ENCODE measurements at places on chromosomes 13 and 19.

- peak; percentile 89 for DNase-seq
These were observed 3.9 kb upstream of the B9D2 start for GRCh38 chr19:41367848-41368301.

- DNase-seq: no peak
These were observed 18.5 kb downstream of the CARM1 start for GRCh38 chr19:10889880-10890279.

- DNase-seq: peak; percentile 2
These were observed 73.4 kb downstream of the RYR1 start for GRCh38 chr19:38506723-38507550.

GRCh38 chr13:41311406-41312175 lies 524 bp downstream of the NAA16 start:
- peak; percentile 64 for DNase-seq

- DNase-seq: no peak
These were observed 543.3 kb upstream of the SPRY2 start for GRCh38 chr13:80884056-80884785.

DNA sequence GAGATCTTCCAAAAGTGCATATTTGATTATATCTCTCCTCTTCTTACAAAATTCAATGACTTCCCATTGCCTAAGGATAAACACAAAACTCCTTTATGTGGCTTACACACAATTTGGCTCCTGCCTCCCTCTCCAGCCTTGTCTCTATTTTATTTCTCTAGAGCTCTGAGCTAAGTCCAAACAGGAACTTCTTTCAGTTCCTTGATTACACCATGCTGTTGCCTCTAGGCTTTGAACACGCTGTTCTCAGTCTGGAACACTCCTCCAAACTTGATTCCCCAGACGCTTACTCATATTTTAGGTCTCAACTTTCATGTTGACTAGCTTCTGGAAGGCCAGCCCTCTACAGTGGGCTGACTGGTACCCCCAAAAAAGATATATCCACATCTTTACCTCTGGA lies 258.5 kb downstream of the COG6 start:
- DNase-seq: peak; percentile 25

DNA sequence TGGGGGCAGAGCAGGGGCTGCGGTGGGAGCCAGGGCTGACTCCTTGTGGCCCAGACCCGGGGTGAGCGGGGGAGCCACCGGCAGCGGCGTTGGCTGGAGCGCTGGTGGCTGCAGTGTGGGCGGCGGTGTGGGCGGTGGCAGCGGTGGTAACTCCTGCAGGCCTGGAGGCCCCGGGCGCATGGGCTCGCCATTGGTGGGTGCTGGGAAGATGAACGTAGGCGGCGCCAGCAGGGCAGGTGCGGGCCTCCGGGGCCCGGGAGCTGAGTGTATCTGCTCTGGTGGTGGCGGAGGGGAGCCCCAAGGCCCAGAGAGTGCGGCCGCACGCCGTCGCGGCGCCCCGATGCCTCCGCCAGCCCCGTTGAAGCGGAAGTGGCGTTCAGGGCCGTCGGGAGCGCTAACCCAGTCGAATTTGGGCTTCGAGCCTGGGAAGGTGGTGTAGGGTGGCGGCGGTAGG lies 2.0 kb downstream of the GGN start:
- no peak for DNase-seq

DNA sequence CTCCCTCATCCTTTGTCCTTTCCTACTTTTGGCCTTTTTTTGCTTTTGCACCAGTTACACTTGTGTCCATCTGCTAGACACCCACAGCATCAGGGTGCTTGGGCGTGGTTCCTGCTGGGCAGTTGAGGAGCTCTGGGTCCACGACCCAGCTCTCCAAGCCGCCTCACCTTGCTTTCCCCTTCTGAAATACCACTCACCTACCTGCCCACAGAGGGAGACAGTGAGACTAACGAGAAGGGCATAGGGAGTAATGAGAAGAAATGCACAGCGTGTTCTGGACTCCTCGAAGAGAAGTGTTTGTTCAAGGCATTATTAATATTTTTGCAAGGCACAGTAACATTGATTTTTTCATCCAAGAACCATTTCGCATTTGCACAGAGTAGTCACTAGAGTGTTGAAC lies 92.9 kb downstream of the DNAJC15 start:
- no peak for DNase-seq

GRCh38 chr19:30056580-30056979 lies 114.5 kb downstream of the URI1 start:
- no peak for DNase-seq

GRCh38 chr13:27336014-27336673 lies 65.5 kb downstream of the RASL11A start:
- DNase-seq: peak; percentile 17

GRCh38 chr13:43676320-43676719 lies 110.5 kb downstream of the ENOX1 start:
- DNase-seq: no peak

DNA sequence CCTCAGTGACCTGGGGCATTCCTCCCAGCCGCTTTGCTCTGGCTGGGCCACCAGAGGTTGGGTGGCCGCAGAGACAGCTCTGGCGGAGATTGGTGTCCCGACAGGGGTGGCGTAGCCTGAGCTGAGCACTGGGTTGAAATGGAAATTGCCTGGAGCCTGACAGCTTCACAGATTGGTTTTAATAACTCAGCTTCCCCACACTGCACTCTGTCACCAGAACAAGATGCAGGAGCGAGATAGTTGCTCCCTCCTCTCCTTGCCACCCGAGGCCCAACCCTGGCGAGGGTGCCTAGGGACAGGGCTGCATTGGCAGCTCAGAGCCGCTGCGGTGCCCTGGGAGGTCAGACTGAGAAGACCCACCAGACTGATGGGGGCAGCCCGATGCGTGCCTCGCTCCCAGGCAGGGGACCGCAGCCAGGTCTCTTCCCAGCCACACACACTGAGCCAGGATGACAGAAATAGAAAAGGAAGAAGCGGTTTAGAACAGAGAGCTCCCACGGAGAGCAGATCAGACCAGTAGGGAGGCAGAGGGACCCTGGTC lies 84.1 kb downstream of the KDM4B start:
- DNase-seq: no peak

- DNase-seq: peak; percentile 68
These were observed 11.7 kb downstream of the CYTH2 start for GRCh38 chr19:48480558-48481500.

GRCh38 chr19:5138606-5139582 lies 170.0 kb downstream of the KDM4B start:
- DNase-seq: peak; percentile 60

GRCh38 chr19:21581646-21582240 lies 76.3 kb downstream of the ZNF429 start:
- no peak for DNase-seq

GRCh38 chr19:15974856-15975255 lies 26.0 kb downstream of the OR10H4 start:
- DNase-seq: no peak

DNA sequence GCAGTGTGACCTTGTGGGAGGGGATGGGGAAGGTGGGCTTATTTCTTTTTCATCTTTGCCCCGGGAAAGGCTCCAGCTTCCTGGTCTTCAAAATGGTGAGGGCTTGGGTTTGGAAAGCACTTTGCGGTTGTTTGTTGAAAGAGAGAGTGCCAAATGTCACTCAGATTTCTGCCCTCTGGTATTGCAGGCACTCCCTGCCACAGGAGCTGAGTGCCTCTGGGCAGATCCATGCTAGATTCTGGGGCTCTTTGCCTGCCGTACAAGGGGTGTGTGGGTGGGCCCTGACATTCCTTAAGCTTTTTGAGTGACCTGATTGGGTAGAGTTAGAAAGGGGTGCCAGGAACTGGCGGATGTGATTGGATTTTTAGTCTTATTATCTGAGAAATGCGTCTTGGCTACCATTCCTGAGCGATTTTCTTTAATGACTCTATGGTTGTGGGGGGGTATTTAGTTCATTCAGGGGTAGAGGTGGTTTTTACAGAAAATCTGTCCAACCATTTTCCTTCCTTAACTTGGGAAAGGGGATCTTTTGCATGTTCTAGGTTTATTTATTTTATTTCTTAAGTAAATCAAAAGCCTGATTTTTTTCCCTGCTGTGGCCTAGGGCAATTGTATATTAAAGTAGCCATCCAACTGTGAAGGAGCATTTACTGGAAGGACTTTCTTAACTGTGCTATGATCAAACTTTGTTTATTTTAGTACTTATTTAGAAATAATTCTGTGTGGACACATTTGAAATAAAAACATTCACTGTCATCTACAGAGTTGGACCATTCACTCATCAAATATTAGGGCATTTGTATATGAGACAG lies 3.2 kb downstream of the ARHGAP35 start:
- DNase-seq: no peak

Measured in foreskin fibroblast (primary cell).